ENCODE measurements at places on chromosomes 7 and 10. TPM values are rescaled to one million over a fixed set of nuclear protein-coding genes. Genes with fewer than 3 reads are reported as not detected.

The DNAH11 gene
- total RNA-seq: 0.40 TPM

The KCNMA1 gene
- 95.4 TPM for total RNA-seq

The CASTOR2 gene
- 8.1 TPM for total RNA-seq

The ANKIB1 gene
- 60.4 TPM for total RNA-seq

The PIP gene
- not detected for total RNA-seq

The EEPD1 gene
- 6.9 TPM for total RNA-seq

The TFEC gene
- 0.19 TPM for total RNA-seq

The TRPV6 gene
- total RNA-seq: under 0.01 TPM

The HYAL4 gene
- not detected for total RNA-seq

The NUP205 gene
- total RNA-seq: 39.2 TPM

The TMEM196 gene
- not detected for total RNA-seq

The BICC1 gene
- 66.3 TPM for total RNA-seq

The MYL10 gene
- not detected for total RNA-seq

The CASP7 gene
- 37.9 TPM for total RNA-seq

The ELN gene
- 55.2 TPM for total RNA-seq

The ASIC3 gene
- not detected for total RNA-seq

The FXYD4 gene
- not detected for total RNA-seq

The ZNF425 gene
- 2.8 TPM for total RNA-seq

The SPDYE18 gene
- 0.56 TPM for total RNA-seq

The SPDYE2 gene
- not detected for total RNA-seq

The CDC14C gene
- not detected for total RNA-seq

The FBXO24 gene
- total RNA-seq: 0.56 TPM

The ICA1 gene
- 2.2 TPM for total RNA-seq

The GARS1 gene
- 164 TPM for total RNA-seq

The KAZALD1 gene
- total RNA-seq: 78.5 TPM

The CDK14 gene
- 35.1 TPM for total RNA-seq

The SUGCT gene
- 14.7 TPM for total RNA-seq

The TDRD1 gene
- 1.9 TPM for total RNA-seq

The KCNH2 gene
- under 0.01 TPM for total RNA-seq

The ZNF503 gene
- 10.8 TPM for total RNA-seq

The PAPOLB gene
- 0.19 TPM for total RNA-seq

The ELFN1 gene
- under 0.01 TPM for total RNA-seq

The BHLHA15 gene
- total RNA-seq: 0.13 TPM

The SOSTDC1 gene
- not detected for total RNA-seq

The CYP2E1 gene
- 0.40 TPM for total RNA-seq

The PTF1A gene
- total RNA-seq: not detected

The PRKCQ gene
- total RNA-seq: not detected

The ZWINT gene
- total RNA-seq: 33.6 TPM

The C10orf95 gene
- total RNA-seq: 0.06 TPM

The SLC26A3 gene
- not detected for total RNA-seq

The OR2A1 gene
- under 0.01 TPM for total RNA-seq

The CTAGE6 gene
- 0.62 TPM for total RNA-seq

The CCDC136 gene
- total RNA-seq: 5.8 TPM

The GSTO2 gene
- total RNA-seq: 3.4 TPM

The GARIN1A gene
- 1.6 TPM for total RNA-seq

The HOXA11 gene
- not detected for total RNA-seq

The SP8 gene
- total RNA-seq: not detected

The TEX36 gene
- total RNA-seq: not detected

The PON1 gene
- not detected for total RNA-seq

The RELN gene
- total RNA-seq: 1.3 TPM

The PVRIG gene
- total RNA-seq: not detected

The STEAP1B gene
- 18.9 TPM for total RNA-seq

The CCL24 gene
- not detected for total RNA-seq

The NUTM2E gene
- 0.19 TPM for total RNA-seq

The PDCD11 gene
- 23.6 TPM for total RNA-seq
